ENCODE measurements at places on chromosomes 11 and 22.

GRCh38 chr11:100340466-100341319, 346.4 kb upstream of the ARHGAP42 start:
- H3K36me3 ChIP-seq, result no peaks in the 10 kb centered on the region
- H3K27me3 ChIP-seq, result no peaks in the 10 kb centered on the region
- no peak overlapping the region for H3K27ac ChIP-seq
- H3K4me3 ChIP-seq, result peak overlapping the region; percentile 22
- no peak for DNase-seq

DNA sequence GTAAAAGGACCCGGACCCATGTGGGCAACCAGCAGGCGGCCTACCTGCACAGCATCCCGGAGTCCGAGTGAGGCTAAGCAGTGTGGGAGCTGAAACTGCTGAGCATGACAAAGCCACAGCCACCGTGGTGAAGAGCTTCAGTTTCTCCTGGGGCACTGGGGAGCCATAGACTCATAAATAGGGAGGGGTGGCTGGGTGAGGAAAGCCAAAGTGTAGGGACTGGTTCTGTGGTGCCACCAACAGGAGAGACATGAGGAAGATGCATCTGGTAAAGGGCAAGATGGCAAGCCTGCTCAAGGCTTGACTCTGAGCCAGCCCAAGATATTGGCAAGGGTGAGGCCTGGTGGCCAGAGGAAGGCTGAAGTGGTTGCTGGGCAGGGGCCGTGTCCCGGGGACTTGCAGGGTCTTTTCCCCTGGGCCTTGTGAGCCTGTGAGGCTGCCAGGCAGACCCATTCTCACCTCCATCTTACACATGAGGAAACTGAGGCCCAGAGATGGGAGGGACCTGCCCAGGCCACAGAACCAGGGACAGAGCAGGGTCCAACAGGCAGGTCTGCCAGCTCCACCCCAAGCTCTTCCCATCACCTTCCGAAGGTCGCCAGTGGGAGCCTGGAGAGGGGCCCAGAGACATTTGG, 30.4 kb downstream of the CYTH4 start:
- no peaks in the 10 kb centered on the region for H3K27me3 ChIP-seq
- no peaks in the 10 kb centered on the region for H3K36me3 ChIP-seq
- peaks cover 40% of the 10 kb centered on the region for H3K4me1 ChIP-seq

- no peak overlapping the region for H3K4me3 ChIP-seq
- H3K4me1 ChIP-seq, result no peaks in the 10 kb centered on the region
- no peak overlapping the region for H3K27ac ChIP-seq
- H3K36me3 ChIP-seq, result no peaks in the 10 kb centered on the region
- no peaks in the 10 kb centered on the region for H3K27me3 ChIP-seq
Observed at GRCh38 chr11:108914981-108915380, 250.1 kb downstream of the DDX10 start.

DNA sequence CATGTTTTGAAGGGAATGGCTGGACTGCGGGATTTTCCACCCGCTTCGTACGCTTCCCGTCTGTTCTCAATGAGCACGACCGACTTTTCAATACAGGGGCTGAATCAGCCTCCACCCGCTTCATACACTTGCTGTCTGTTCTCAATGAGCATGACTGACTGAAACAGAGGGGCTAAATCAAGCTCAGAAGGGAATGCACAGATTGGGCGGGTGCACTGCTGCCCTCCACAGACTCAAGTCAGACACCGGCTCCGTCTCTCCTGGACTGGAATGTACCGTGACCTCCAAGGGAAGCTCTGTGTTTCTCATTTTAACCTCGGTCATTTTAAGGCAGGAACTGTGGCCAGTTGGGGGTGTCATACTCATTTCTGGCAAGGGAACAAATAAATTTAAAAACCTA, 48.5 kb downstream of the BRD1 start:
- H3K27me3 ChIP-seq, result no peaks in the 10 kb centered on the region
- H3K4me3 ChIP-seq, result no peak overlapping the region
- DNase-seq, result no peak
- no peak overlapping the region for H3K27ac ChIP-seq
- H3K4me1 ChIP-seq, result no peaks in the 10 kb centered on the region

GRCh38 chr11:46914910-46915309, 3.4 kb downstream of the LRP4 start:
- H3K27ac ChIP-seq, result peak overlapping the region; percentile 13
- peaks cover 18% of the 10 kb centered on the region for H3K4me1 ChIP-seq
- DNase-seq, result no peak
- no peaks in the 10 kb centered on the region for H3K36me3 ChIP-seq
- peaks cover 31% of the 10 kb centered on the region for H3K27me3 ChIP-seq
- no peak overlapping the region for H3K4me3 ChIP-seq

- no peak for DNase-seq
- H3K4me3 ChIP-seq, result no peak overlapping the region
- H3K36me3 ChIP-seq, result no peaks in the 10 kb centered on the region
- H3K27ac ChIP-seq, result no peak overlapping the region
- H3K4me1 ChIP-seq, result peaks cover 14% of the 10 kb centered on the region
Observed at GRCh38 chr22:43300891-43301676, 42.1 kb downstream of the SCUBE1 start.

DNA sequence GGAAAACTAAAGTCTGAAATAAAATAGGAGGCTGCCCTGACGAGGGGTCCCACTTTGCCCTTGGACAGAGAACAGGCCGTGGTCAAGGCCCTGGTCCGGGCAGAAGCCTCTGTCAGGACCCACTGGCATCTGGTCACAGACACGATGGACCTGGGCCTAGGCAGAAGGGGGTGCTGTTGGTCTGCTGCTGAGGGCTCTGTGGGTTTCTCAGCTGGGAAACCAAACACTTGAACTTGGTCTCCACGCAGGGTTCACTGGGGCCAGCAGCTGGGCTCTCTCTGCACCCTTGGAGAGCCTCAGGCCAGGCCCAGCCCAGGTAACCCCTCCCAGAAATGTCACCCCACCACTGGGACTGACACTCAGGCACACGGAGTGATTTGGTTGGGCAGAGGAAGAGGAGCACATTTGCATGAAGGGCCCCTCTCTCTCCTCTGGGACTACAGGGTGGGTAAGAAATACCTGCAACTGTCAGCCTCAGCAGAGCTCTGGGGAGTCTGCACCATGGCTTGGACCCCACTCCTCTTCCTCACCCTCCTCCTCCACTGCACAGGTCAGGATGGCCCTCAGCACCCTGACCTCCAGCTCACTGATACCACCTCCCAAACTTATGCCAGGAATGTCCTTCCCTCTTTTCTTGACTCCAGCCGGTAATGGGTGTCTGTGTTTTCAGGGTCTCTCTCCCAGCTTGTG, 48.1 kb upstream of the TOP3B start:
- H3K4me3 ChIP-seq, result no peak overlapping the region
- no peak for DNase-seq
- no peak overlapping the region for H3K27ac ChIP-seq
- H3K36me3 ChIP-seq, result no peaks in the 10 kb centered on the region
- H3K27me3 ChIP-seq, result no peaks in the 10 kb centered on the region

DNA sequence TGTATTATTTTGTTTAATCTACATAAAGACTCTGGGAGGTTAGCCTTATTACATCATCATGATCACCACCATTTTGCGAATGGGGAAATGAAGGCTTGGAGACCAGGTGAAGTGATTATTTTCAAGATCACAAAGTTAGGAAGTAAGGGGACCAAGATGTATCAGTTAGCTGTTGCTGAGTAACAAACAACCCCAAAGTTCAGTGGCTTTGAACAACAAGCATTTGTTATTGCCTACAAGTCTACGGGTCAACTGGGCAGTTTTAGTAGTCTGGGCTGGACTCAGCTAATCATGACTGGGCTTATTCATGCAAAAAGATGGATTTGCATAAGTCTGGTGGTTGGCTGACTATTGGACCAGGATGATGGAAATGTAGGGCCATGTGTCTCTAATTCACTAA, 389.2 kb downstream of the MIAT start:
- DNase-seq, result no peak
- H3K4me3 ChIP-seq, result no peak overlapping the region
- no peak overlapping the region for H3K27ac ChIP-seq
- H3K27me3 ChIP-seq, result peaks cover 11% of the 10 kb centered on the region
- no peaks in the 10 kb centered on the region for H3K36me3 ChIP-seq

DNA sequence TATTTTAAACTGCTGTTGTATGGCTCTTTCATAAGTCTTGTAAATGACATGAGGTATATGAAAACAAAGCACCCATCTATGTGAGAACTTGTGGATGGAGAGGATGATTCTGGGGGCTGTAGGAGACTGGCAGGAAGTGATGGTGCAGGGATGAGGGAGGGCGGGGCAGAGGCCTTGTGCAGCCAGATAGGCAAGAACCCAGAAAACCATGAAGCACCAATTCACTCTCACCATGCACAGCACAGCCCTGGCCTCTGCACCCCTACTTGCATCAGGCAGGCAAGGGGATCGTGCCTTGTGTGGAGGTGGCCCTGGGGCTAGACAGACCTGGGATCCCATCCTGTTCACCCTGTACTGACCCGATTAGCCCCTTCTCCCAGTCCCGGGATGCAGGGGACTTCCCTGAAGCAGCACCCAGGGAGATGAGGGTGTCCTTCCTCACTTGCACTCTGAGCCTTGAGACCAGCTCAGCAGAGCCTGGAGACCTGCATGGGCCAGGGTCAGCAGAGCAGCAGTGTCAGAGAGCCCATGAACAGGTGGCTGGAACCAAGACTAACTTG, 85.5 kb downstream of the MORC2 start:
- H3K36me3 ChIP-seq, result no peaks in the 10 kb centered on the region
- no peak overlapping the region for H3K4me3 ChIP-seq
- no peak overlapping the region for H3K27ac ChIP-seq

- H3K27me3 ChIP-seq, result no peaks in the 10 kb centered on the region
- no peaks in the 10 kb centered on the region for H3K36me3 ChIP-seq
- H3K4me1 ChIP-seq, result no peaks in the 10 kb centered on the region
- no peak for DNase-seq
Observed at GRCh38 chr11:124344346-124344745, 24.3 kb upstream of the OR8D2 start.

DNA sequence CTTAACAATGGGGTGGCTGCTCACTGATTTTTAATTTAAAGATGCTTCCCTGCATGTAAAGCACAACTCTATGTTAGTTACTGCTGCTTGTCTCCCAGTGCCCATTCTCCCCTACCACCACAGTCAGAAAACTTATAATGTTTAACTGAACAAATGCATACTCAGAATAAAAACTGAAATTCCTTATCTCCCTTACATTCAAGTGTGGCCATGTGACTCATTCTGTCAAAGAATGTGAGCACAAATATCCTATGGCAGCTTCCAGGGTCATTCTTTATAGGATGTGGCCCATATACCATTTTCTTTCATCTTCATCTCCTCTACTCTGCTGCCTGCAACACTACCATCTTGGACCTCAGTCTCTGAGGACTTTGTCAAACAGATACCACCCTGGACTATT, 374.8 kb downstream of the DYNC2H1 start:
- H3K4me1 ChIP-seq, result no peaks in the 10 kb centered on the region
- no peak overlapping the region for H3K27ac ChIP-seq
- no peaks in the 10 kb centered on the region for H3K27me3 ChIP-seq
- H3K4me3 ChIP-seq, result no peak overlapping the region
- H3K36me3 ChIP-seq, result no peaks in the 10 kb centered on the region

DNA sequence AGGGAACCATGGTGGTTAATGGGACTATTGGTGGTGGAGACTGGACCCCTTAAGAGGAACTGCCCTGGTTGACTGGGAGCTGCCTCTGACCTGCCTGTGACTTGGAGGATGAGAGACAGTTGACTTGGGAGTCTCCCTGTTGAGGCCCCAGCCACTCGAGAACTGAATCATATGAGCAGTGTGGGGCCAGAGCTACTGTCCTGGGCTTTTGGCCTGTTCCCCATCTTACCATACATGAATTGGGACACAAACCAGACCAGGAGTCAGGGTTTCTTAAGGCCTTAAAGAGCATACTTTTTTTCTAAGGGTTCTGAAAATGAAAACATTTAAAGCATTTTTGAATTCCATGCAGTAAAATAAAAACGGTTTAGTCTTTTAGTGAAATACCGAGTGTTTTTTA, 92.8 kb downstream of the TEAD1 start:
- no peak for DNase-seq
- no peaks in the 10 kb centered on the region for H3K4me1 ChIP-seq
- H3K36me3 ChIP-seq, result no peaks in the 10 kb centered on the region
- H3K27ac ChIP-seq, result no peak overlapping the region
- no peak overlapping the region for H3K4me3 ChIP-seq

DNA sequence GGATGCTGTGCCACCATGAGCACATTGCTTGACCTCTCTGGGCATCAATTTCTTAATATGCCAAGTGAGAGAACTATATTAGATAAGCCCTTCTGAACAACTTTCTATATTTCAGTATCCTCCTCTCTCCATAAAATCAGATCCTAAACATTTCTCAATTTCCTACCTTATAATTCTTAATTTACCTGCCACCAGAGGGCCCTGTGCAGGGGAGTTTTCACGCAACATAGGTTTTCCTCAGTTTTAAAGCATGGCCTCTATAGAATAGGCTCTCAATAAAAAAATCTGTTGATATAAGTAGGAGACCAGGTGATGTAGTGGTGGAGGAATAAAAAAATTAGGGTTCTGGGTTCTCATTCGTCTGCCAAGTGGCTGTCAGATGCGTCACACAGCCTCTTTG, 83.7 kb upstream of the DBX1 start:
- H3K36me3 ChIP-seq, result no peaks in the 10 kb centered on the region
- no peak for DNase-seq
- no peak overlapping the region for H3K27ac ChIP-seq
